ENCODE measurements at places on chromosomes 16 and 17.
A peak's percentile ranks its signal among the peaks of the same experiment; 100 is the strongest.

DNA sequence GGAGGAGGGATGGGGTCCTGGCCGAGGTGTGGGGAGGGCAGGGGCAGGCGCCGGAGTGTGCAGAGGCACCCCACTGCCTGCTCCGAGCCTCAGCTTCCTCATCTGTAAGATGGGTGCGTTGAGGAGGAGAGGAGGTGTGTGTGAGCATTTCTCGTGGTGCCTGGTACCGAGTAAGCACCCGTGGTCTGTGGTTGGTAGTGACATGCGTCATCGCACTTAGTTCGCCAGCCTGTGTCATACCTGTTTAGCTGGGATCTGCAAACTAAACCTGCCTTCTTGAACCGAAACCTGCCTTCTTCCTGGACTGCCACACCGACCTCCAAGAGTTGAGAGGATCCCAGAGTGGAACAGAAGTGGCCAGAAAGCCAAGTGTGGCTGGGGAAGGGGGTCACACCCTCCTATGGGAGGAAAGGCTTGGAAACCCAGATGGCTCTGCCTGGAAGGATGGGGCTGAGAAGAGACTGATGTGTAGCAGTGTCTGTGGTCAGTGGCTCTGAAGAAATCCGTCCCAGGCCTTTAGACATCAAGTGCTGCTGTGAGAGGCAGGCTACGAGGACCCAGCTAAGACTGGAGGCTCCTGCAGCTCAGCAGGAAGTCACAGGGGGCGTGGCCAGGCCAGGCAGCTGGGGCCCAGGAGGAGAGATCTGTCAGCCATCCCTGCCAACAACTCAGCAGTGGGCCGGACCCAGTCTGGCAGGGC lies 162.6 kb upstream of the PLCG2 start:
- DNase-seq, result peak; percentile 6

DNA sequence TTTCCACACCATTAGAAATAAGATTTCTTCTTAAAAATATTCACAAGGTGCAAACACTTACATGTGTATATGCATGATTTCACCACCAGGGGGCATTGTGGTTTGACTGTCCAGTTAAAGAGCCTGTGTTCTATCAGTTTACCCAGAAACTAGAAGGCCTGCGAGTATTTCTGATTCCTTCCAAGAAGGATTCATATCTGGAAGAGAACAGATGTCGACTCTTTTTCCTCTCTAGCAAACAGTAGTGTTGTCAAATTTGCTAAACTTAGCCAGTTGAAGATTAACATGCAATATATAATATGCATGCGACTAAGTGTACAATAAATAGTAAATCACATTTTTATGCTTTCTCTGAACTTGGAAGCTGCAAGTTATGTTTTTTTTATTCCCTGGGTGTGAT lies 404.1 kb downstream of the WWOX start:
- DNase-seq, result no peak

- no peak for DNase-seq
Observed at GRCh38 chr17:41863074-41863848, 2.0 kb downstream of the KLHL11 start.

GRCh38 chr17:74547736-74548135 lies 1.8 kb upstream of the CD300C start:
- no peak for DNase-seq

DNA sequence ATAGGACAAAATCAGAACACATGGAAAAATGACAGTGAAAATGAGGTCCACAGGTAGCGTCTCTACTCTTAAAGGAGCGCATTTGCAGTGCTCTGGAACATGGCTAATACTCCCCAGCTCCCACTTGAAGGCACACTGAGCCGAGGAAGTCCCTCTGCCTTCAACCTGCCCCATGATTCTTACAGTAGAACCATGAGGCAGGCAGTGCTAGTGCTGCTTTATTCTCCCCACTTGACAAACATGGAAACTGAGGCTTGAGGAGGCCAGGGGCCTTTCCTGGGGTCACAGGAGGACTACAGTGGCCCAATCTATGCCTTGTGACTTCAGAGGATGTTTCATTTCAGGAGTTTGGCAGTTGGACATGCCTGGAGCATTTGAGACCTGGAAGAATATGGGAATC lies 244.1 kb upstream of the MAF start:
- no peak for DNase-seq
